Pancreas (tissue), 10 donors: ENCODE measurements at places on chromosomes 11 and 22. TPM values are rescaled to one million over a fixed set of nuclear protein-coding genes. Genes with fewer than 3 reads are reported as not detected.
A peak's percentile ranks its signal among the peaks of the same experiment; 100 is the strongest.

The FAM83F gene
- polyA plus RNA-seq, result 5.1 TPM

The PLAAT5 gene
- 3.7 TPM for polyA plus RNA-seq

DNA sequence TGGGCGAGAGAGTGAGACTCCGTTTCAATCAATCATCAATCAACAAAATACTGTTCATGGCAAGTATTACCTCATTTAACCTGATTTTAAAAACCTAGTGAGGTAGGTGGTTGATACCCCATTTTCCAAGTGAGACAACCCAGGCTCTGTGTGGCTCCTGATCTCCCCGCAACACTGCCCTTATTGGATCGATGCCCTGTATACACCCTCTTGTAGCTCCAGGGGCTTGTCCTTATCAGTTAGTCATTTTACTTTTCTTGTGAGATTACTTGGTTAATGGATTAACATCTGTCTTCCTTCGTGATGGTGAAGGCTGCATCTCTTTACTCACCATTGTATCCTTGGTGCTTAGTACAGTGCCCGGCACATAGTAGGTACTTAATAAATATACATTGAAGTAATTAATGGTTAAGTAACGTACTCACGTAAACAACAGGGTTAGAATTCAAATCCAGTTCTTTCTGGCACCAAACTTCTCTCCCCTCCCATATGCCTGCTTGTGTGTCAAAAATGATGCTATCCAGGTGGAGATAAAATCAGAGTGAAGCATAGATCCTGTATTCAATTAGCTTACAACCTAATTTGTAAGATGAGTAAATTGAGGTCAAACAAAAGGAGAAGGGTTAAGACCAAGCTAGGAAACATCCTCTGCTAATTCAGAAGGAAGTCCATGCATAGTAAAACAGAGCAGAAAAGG lies 1.8 kb upstream of the PRG2 start:
- DNase-seq, result no peak

- no peak for DNase-seq
These were observed 21.3 kb downstream of the CASP12 start for GRCh38 chr11:104876861-104877431.

- no peak for DNase-seq
These were observed at the start of gene MMP8 for GRCh38 chr11:102724904-102725500. TSS of gene MMP8 (minus strand) at chr11:102724954. CDS start at chr11:102724855, 99 bp downstream.

GRCh38 chr11:72350752-72351151 lies 83.6 kb downstream of the CLPB start:
- no peak for DNase-seq

GRCh38 chr11:126963603-126964363 lies 36.8 kb downstream of the KIRREL3 start:
- no peak for DNase-seq

DNA sequence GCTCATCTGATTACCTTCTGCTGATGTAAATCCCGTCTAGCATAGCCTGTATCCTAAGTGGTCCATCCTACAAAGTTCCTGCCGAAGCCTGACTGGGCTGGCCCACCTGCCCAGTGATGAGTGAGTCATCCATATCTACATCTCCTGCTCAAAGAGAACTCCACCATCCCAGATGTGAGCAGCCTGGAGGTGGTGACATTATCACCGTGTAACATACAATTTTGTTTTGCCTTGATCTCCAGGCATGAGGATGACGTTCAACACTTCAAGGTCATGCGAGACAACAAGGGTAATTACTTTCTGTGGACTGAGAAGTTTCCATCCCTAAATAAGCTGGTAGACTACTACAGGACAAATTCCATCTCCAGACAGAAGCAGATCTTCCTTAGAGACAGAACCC lies 5.6 kb downstream of the TMA7B start:
- no peak for DNase-seq

- no peak for DNase-seq
These were observed 91.9 kb downstream of the CTTN start for GRCh38 chr11:70490208-70490607.

GRCh38 chr11:122085264-122085663 lies 30.8 kb downstream of the BLID start:
- DNase-seq, result no peak

GRCh38 chr22:45968751-45969413 lies 8.1 kb downstream of the WNT7B start:
- DNase-seq, result no peak

GRCh38 chr11:26936109-26936508 lies 57.8 kb upstream of the FIBIN start:
- no peak for DNase-seq

GRCh38 chr22:20571531-20572007 lies 64.2 kb downstream of the MED15 start:
- no peak for DNase-seq

DNA sequence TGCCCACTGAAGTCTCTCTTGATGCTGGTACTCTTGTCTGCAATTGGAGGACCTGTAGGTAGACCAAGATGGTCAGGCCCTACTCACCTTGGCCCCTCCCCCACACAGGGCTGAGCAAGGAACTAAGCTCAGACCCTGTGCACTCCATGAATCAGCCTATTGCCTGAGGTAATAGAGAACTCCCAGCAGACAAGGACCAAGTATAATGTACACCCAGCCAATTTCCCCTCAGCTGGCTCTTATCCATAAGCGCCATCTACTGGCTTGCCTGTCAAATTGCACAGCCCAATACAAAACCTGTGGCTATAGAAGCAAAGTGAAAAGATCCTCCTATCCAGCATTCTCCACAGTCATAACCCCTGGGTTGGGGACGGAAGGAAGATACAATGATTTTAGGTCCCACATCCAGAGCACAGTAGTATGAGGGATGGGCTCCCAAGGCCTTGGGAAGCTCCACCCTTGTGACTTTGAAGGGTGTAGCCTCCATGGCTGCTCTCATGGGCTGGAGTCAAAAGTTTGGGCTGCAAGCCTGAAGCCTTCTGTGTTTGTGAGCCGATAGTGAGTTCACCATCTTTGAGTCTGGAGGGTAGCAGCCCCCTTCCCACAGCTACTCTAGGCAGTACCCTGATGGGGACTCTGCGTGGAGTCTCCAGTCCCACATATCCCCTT lies 56.0 kb downstream of the GLYATL2 start:
- DNase-seq, result peak; percentile 74

GRCh38 chr11:34364102-34364501 lies 6.3 kb upstream of the ABTB2 start:
- DNase-seq, result no peak

DNA sequence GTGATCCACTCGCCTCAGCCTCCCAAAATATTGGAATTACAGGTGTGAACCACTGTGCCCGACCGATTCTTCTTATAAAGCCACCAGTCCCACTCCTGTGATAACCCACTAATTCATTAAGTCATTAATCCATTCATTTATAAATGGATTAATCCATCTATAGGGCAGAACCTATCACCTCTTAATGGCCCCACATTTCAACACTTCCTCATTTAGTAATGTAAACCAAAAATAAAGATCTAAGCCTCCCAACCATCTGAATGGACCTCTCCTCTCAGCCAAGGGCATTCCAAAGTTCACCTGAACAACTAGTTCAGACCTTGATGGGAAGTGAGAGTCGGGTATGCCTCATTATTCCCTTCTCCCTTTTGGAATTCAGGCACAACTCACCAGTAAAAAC lies 9.9 kb upstream of the MRPL11 start:
- DNase-seq, result no peak

GRCh38 chr11:3642071-3642951 lies 519 bp upstream of the ART5 start:
- peak; percentile 82 for DNase-seq

GRCh38 chr11:35943713-35944502 lies at the start of gene LDLRAD3:
TSS of gene LDLRAD3 (plus strand) at chr11:35944062. CDS start at chr11:35944099, 37 bp downstream.
- peak; percentile 84 for DNase-seq
